ENCODE measurements at places on chromosomes 5 and 9.

DNA sequence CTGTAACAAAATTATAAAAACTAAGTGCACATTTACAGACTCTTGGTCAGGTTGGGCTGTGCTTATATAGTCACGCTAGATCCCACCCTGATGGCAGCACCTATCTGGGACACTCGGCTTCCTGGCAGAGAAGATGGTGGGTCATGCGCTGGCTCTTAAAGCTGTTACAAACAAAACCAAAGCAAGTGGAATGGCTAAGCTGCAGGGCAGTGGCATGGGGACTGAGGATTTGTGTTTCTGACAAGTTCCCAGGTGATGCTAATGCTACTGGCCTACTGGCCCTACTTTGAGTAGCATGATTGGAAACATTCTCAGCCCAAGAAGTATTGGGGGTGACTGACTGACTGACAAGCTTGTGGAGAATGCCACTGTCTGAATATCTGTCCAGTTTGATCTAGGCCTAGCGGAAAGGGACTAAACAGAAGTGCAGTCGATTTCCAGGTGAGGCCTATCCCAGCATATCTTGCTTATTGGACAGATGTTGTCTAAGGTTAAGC is 8.3 kb downstream of the BTF3 start:
- DNase-seq, result no peak

GRCh38 chr5:107774316-107774715 is 103.6 kb upstream of the EFNA5 start:
- DNase-seq, result no peak

GRCh38 chr5:50711280-50711679 is 44.8 kb downstream of the PARP8 start:
- DNase-seq, result no peak

- DNase-seq, result no peak
These were observed 138.0 kb downstream of the ENC1 start for GRCh38 chr5:74502479-74502950.

DNA sequence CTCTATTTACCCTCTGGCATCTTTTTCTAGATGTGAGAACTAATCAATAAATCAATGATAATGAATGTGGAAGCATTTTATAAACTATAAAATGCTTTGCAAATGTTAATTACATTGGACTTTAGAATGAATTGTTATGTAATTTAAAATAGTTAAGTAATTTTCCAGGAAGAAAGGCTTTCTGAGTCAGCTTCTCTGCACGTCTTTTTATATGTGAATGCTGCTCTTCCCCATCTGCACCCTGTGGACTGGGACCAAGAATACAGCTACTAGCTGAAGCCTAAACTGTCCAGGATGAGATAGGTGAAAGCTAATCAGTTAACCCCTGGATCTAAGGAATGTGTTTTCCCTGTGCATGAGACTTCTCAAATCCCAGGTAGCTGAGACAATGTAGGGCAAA is 292.9 kb downstream of the NR3C1 start:
- no peak for DNase-seq

- DNase-seq, result no peak
These were observed 34.3 kb downstream of the ITK start for GRCh38 chr5:157214861-157215513.

DNA sequence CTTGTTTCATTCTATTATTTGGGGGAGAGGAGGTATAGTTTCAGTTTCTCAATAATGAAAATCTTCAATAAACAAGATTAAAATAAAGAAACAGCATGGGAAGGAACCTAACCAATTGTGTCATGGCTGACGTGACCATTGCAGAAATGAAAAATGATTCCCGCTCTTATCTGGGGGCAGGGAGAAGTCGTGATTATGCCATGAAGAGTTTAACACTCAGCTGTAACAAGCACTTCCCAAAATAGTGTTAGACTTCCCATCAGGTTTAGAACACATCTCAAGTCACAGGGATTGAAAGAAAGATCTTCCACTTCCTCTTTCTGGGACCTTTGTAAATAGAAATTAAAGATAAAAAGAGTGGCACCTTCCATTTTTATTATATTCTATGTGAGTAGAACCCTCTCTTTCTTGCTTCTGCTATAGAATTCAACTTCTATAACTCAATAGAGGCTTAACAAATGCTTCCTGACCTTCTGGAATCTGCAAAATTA is 122.2 kb downstream of the TRPM6 start:
- DNase-seq, result no peak

- DNase-seq, result no peak
These were observed 3.6 kb upstream of the NKX2-5 start for GRCh38 chr5:173238312-173239232.

DNA sequence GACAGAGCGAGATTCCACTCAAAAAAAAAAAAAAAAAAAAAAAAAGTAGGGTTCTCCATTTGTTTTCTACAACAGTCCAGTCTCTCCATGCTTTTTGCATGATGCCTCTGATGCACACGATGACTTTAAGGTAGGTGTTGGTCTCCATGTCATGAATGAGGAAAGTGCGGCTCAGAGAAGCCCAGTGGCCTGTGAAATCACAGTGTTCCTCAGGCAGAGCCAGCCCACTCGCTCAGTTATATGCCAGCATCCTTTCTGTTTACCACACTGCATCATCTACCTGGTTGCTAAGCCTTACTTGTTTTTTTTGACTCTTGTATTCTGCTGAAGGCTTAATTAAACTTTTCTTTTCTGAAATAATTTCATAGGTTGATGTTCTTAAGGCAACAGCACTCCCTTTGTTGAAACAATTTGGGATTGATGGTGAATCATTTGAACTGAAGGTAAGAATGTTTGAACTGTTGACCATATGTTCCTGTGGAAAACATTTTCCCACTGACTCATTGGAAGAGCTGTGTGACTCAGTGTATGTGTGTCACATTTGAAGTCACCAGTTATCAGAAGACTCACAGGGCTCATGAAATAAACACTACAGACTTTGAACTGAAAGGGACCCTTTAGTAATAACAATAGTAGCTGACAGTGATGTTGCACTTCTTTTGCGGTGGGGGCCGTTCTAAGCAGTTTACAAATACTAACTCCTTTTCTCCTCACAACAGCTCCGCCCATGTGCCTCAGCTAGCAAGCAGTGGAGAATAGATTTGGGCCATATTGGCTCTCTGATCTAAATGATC is 40.2 kb downstream of the RCL1 start:
- no peak for DNase-seq

GRCh38 chr9:134210908-134211810 is 46.8 kb upstream of the RNU6ATAC start:
- no peak for DNase-seq

DNA sequence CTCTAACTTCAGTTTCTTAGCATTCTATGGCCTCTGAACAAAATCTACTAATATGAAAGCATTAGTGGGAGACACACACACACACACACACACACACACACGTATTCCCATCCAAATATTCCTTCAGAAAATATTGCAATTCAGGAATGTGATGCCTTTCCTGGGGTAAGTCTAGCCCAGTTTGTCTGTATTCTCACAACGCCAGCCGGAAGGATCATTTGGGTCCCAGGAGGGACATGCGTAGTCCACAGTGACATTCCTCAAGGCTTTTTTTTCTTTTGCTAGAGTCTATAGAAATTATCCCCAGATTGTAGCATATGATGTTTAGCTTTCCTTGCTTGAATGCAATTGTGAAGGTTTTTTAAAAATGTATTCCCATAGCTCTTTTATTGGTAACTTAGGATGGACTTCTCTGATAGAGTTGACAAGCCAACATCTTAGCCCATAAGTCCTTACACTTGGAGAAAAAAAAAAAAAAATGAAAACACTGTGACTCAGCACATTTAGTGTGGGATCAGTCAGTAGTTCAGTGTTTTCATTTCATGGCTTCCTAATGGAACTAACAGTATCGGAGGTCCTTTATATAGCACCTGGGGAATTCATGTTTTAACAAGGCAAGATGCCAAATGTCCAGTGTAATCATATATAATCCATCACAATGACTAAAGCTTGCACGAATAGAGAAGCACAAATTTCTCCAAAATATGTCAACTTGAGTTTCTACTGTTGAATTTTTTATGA is 316.5 kb downstream of the DIRAS2 start:
- DNase-seq, result no peak

- peak; percentile 90 for DNase-seq
These were observed 3.2 kb upstream of the CCL27 start for GRCh38 chr9:34665381-34666250.

DNA sequence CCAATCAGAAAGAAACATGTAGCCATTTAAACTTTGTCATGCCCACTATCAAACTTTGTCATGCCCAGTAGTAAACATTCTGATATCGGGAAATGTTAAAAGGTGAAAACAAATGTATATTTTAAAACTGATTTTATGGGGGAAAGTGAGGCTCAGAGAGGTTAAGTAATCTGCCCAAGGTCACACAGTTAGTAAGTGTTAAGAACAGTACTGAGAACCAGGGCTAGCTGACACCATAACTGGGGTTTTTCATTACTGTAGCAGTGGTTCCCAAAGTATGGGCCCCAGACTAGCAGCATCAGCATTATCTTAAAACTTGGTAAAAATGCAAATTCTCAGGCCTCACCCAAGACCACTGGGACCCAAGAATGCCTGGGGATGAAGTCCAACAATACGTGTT is 9.9 kb upstream of the FRRS1L start:
- no peak for DNase-seq

DNA sequence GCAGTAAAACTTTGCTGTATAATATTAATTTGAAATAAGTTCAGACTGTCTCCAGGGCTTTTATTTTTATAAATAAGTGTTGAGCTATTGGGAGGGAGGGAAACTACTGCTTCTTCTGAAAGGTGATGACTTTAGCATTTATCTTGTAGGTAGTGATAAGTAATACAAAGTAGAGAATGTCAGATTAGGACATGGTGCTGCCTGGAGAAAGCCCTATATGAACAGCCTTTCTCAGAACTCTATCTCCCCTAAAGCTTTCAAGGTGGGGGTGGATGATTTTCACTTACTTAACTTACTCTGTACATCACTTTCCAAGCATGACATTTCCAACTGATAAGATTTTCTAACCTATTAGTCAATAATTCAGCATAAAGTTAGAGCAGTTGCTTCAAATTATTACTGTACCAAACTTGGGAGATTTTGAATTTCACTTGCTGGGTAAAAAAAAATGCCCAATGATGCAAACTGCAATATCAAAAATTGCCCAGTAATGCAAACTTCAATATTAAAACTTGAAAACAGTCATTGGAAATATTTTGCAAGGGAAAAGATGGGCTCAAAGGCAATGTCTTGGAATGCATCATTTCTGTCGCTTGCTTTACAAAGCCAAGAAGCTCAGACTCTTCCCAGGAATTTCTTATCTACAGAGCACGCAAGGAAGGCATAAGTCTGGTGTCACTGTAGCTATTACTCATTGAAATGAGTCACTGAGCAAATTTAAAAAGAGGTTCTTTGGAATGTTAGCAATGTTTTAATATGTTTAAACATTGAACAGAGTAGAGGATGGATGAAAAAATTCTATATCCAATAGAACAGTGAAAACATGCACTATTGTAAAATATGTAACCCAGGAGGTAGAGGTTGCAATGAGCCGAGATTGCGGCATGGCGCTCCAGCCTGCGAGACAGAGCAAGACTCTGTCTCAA is 569.5 kb downstream of the PSAT1 start:
- DNase-seq, result no peak

DNA sequence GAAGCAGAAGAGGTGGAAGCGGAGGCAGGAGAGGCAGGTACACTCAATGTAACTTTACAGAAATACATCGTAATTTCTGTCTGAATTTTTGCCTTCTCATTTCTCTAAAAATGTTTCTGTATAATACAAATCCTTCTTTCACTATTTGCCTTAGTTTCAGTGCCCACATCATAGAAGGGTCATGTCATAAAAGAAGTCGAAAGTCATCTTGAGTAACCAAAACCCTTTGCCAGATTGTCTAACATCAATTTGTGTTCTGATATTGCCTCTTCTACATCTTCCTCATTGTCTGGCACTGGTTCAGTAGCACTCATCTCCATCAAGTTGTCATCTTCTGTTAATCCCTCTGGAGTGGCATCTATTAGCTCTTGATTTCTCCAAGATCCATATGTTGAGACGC is 6.2 kb upstream of the CYFIP2 start:
- no peak for DNase-seq

- no peak for DNase-seq
These were observed 24.4 kb upstream of the ZSWIM6 start for GRCh38 chr5:61307611-61308010.

GRCh38 chr5:56480078-56480704 is 247.1 kb upstream of the ANKRD55 start:
- DNase-seq, result peak; percentile 73

DNA sequence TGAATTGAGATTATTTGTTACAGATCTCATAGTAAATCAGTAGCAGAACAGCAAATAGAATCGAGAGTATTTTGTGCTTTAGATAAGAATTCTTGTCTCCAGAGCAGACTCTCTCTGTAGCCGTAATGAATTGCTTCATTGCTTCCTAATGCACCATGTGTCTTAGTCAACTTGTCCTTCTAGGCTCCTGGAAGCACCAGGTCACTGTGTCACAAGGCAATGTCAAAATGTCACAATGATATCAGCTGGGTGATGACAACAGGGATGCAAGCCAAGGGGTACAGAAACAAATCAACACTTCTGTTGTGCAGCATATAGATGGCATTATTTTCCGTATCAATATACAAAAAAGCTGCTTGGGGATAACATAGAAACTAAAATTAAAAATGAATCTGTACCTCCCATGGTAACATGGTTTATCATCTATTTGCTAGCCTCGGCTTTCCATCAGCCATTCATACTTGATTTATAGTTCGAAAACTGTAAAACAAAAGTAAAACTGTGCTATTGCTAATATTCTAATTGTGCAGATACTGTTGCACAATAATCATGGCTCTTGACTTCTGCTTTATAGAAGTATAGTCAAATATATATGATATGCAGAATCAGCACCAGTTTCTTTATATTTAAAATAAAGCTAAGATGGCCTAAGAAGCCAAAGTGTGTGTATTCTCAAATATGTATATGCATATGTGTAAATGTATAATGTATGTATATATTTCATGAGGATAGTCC is 435.9 kb upstream of the TLE4 start:
- DNase-seq, result no peak

DNA sequence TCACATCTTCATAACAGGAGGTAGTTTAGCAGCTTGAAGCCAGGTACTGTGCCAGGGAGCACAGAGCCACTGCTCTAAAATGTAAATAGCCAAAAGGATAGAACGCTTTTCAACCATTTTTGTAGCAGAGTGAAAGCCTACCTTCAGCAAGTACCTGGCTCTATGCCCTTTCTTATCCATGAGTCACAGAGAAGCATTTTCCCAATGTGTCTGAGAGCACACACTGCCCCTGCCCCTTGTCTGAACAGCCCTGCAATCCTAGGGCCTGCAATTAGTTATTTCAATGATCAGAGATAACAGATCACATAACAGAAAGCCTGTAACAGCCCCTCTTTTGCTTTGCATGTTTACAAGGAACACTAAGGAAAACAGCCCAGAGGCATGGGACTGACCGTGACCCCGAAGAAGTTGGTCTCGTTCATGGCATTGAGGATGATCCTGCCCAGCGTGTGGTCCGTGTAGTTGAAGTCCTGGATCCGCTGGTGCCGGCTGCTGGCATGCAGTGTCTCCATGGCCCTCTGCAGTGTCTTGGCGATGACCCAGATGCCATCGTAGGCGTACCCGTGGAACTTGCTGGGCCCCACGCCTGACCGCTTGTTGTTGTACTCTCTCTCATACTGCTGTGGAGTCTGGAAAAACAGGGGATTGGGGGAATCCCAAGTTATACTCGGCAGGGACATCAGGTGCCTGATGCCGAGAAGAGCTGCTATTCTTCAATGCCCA is 198.3 kb upstream of the TBC1D2 start:
- no peak for DNase-seq

GRCh38 chr9:38360839-38361472 is 31.5 kb upstream of the ALDH1B1 start:
- no peak for DNase-seq

GRCh38 chr5:155753943-155754581 is 572.9 kb upstream of the SGCD start:
- no peak for DNase-seq

Measured in left renal cortex interstitium (tissue), 4 donors.